ENCODE measurements at places on chromosomes 13 and 19. TPM values are rescaled to one million over a fixed set of nuclear protein-coding genes. Genes with fewer than 3 reads are reported as not detected.
A peak's percentile ranks its signal among the peaks of the same experiment; 100 is the strongest.

PSG2 gene
- total RNA-seq: 2.7 TPM

REEP6 gene
- 1.8 TPM for total RNA-seq

RNF17 gene
- total RNA-seq: not detected

SLAIN1 gene
- not detected for total RNA-seq

WTIP gene
- 37.8 TPM for total RNA-seq

NXNL1 gene
- not detected for total RNA-seq

APLP1 gene
- 26.0 TPM for total RNA-seq

OXGR1 gene
- not detected for total RNA-seq

CEACAM5 gene
- total RNA-seq: not detected

DNA sequence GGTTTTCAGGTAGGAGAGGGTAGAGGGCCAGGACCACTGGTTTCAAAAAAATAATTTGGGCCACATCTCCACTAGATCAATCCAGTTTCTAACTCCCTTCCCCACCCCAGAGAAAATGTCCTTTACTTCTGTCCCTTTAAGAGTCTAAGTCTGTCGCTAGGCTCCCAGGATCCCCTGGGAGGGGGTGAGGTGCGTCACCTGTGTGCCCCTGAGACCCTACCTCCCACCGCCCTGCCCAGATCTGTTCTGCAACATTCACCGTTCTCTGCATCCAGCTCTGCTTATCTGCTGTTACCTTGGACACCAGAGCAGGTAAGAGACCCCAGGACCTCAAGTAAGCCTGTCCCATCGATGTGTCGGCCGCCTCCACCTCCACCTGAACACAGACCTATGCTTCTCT lies at the start of gene GFY:
TSS of gene GFY (plus strand) at position 211 of the 400 bp plus-strand sequence. CDS start 1,043 bp downstream, outside the sequence.
- no peaks in the 10 kb centered on the region for H3K36me3 ChIP-seq
- DNase-seq: no peak
- no peak within 1 kb of the TSS for H3K4me3 ChIP-seq

DNA sequence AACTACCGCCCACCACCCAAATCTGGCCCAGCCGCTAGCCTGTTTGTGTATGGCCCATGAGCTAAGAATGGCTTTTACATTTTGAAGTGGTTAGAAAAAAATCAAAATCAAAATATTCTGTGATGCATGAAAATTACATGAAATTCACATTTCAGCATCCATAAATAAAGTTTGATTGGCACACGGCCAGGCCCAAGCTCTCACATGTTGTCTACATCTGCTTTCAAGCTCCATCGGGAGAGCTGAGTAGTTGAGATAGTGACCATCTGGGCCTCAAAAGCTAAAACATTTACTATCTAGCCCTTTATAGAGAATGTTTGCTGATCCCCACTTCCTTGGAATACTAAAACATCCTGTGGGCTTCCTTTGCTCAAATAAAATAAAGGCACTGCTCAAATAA lies 14.5 kb downstream of the RFX2 start:
- no peak for DNase-seq
- H3K36me3 ChIP-seq: peaks cover 10% of the 10 kb centered on the region
- H3K4me1 ChIP-seq: peaks cover 38% of the 10 kb centered on the region
- no peak overlapping the region for H3K27ac ChIP-seq

DNA sequence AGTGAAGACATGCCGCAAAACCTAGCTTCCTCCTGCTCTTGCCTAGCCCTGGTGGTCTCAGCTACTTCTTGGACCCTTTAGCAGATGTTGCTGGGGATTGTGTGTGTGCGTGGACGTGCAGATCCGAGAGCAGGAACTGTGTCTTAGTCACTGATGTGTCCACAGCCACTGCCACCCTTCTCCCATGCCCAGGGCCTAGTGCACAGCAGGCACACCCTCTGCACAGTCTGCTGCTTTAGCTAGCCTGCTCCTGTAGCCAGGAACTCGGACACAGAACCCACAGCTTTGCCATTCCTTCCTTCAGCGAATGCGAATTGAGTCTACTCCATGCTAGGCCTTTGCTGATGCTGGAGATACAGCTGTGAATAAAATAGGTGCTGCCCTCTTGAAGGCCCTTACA lies 2.3 kb downstream of the CLPTM1 start:
- H3K27ac ChIP-seq: peak overlapping the region; percentile 78
- no peak for DNase-seq
- H3K4me1 ChIP-seq: peaks cover 32% of the 10 kb centered on the region
- peaks cover 1% of the 10 kb centered on the region for H3K27me3 ChIP-seq
- peak overlapping the region; percentile 96 for H3K4me3 ChIP-seq

DNA sequence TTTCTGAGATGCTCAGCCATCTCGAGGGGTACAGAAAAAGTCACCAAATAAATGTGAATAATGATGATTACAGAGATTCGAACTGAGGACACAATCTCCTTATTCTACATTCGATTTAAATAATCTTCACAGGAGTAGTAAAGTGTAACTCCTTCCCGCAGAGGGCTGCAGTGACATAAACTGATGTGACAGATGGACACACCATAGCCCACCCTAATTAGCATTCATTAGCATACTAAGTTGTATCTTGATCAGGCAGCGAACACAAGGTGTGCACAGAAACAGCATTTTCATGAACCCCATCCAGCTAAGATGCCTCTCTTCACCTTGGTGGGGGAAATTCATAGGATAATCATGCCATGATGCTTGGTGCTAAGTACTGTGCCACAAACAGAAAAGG lies 83.0 kb downstream of the TNFSF11 start:
- H3K4me1 ChIP-seq: no peaks in the 10 kb centered on the region
- peaks cover 26% of the 10 kb centered on the region for H3K27me3 ChIP-seq
- no peaks in the 10 kb centered on the region for H3K36me3 ChIP-seq
- no peak for DNase-seq
- H3K27ac ChIP-seq: no peak overlapping the region

DNA sequence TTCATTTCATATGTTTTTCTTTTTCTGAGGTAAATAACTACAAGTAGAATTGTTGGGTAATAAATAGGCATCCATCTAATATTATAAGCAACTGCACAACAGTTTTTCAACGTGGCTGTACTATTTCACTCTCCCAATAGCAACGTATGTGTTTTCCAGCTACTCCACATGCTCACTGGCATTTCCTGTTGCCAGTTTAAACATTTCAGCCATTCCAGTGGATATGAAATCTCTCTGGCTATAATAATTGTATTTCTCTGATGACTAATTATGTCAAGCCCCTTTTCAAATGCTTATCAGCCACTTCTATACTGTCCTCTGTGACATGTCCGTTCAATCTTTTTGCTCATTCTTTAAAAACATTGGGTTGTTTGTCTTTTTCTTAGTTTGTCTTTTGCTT lies 26.8 kb upstream of the ALOX5AP start:
- H3K4me3 ChIP-seq: no peak overlapping the region
- no peak for DNase-seq
- peaks cover 3% of the 10 kb centered on the region for H3K27me3 ChIP-seq
- H3K27ac ChIP-seq: no peak overlapping the region
- no peaks in the 10 kb centered on the region for H3K36me3 ChIP-seq

- no peaks in the 10 kb centered on the region for H3K36me3 ChIP-seq
- no peak overlapping the region for H3K27ac ChIP-seq
- peaks cover 7% of the 10 kb centered on the region for H3K4me1 ChIP-seq
- no peak for DNase-seq
Observed at GRCh38 chr13:113061271-113061625, 44.3 kb upstream of the F7 start.

GRCh38 chr13:75901501-75901900 lies 265.4 kb downstream of the LMO7 start:
- no peak overlapping the region for H3K4me3 ChIP-seq
- H3K36me3 ChIP-seq: no peaks in the 10 kb centered on the region

DNA sequence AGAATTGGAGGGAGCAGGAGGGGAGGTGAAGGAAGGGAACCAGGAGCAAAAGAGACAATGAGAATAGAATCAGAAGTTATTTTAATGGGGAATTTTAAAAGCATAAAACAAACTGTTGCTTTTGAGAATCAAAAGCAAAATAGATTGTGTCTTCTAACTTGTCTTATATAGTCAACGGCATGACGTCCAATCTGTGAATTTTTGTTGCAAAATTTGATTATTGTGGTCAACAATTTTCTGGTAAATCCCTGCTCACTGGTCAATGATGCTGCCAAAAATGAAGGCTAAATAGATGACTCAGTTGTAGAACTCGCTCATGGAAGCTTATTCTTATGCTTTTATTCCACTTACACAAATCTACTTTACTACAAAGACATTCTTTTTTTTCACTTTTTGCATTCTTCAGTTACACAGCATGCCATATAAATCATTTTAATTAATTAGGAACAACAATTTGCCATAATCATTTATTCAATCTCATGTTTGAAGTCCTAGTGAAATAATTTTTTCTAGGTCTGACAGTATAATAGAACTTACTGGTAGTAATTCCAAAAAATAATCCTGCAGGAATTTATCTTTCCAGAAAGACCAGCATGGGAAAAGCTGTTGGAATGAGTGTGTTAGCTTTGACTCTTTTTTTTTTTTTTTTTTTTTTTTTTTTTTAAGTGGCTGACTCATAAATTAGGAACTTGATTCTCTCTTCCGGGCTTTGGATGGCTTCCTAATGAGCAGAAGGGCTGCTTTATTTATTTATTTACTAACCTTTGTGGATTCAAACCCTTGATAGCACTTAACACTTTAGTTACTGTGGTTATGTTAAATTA lies 256.9 kb downstream of the SPRY2 start:
- H3K4me3 ChIP-seq: peak overlapping the region; percentile 87
- no peaks in the 10 kb centered on the region for H3K36me3 ChIP-seq
- H3K27ac ChIP-seq: peak overlapping the region; percentile 93

DNA sequence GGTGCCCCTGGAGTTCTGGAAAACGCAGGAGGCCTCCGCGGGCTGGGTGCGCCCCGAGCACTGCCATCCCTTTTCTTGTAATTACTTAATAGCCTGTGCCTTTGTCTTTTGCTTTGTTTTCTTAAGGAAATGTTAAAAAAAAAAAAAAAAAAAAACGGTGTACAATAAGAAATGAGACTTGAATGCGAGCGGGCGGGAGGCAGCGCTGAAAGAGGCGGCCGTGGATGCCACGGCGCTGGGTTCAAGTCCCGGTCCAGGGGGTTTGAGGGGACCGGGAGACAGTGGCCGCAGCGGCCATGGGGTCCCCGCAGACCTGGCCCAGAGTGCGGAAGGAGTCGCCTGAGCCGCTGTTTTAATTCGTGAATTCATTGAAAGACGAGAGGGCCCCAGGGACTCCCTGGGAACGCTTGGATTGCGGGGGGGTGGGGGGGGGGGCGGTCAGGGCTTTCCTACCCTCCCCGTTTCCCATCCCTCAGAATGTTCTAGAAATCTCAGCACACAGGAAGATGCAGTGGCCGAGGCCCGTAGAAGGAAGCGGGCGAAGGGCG lies 349.2 kb upstream of the ARGLU1 start:
- H3K4me3 ChIP-seq: peak overlapping the region; percentile 88
- no peak for DNase-seq
- H3K27ac ChIP-seq: peak overlapping the region; percentile 83
- peaks cover 1% of the 10 kb centered on the region for H3K27me3 ChIP-seq
- no peaks in the 10 kb centered on the region for H3K36me3 ChIP-seq

GRCh38 chr19:47231215-47232054 lies 436 bp upstream of the BBC3 start:
- H3K36me3 ChIP-seq: peaks cover 5% of the 10 kb centered on the region
- H3K27me3 ChIP-seq: peaks cover 8% of the 10 kb centered on the region
- H3K27ac ChIP-seq: peak overlapping the region; percentile 91
- DNase-seq: peak; percentile 83
- peaks cover 29% of the 10 kb centered on the region for H3K4me1 ChIP-seq
- peak overlapping the region; percentile 86 for H3K4me3 ChIP-seq

GRCh38 chr19:46932346-46932745 lies 71.5 kb downstream of the ARHGAP35 start:
- no peaks in the 10 kb centered on the region for H3K27me3 ChIP-seq
- H3K27ac ChIP-seq: peak overlapping the region; percentile 43
- peak; percentile 42 for DNase-seq
- H3K36me3 ChIP-seq: peaks cover 11% of the 10 kb centered on the region

GRCh38 chr13:34810996-34811395 lies 131.1 kb upstream of the NBEA start:
- H3K27me3 ChIP-seq: no peaks in the 10 kb centered on the region
- H3K36me3 ChIP-seq: peaks cover 5% of the 10 kb centered on the region
- peaks cover 8% of the 10 kb centered on the region for H3K4me1 ChIP-seq

DNA sequence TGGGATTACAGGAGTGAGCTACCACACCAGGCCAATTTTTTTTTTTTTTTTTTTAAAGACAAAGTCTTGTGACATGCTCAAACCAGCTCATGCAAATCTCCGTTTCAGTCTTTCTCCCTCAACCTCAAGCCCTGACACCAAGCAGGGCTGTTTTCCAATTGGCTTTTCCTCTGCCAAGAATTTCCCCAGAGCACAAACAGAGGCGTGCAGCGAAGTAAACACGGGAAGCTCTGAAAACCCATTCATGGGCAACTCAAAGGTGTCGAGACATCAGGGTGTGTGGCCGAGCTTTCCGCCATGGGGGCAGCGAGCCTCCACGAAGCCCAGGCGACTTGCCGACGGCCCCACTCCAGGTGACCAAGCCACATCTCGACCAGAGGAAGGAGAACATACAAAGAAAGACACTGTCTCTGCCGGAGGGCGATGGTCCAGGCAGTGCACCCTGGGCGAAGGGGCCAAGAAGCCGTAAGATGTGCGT lies 70.0 kb downstream of the INSR start:
- no peaks in the 10 kb centered on the region for H3K4me1 ChIP-seq
- no peak for DNase-seq
- no peak overlapping the region for H3K27ac ChIP-seq
- H3K27me3 ChIP-seq: peaks cover 3% of the 10 kb centered on the region

DNA sequence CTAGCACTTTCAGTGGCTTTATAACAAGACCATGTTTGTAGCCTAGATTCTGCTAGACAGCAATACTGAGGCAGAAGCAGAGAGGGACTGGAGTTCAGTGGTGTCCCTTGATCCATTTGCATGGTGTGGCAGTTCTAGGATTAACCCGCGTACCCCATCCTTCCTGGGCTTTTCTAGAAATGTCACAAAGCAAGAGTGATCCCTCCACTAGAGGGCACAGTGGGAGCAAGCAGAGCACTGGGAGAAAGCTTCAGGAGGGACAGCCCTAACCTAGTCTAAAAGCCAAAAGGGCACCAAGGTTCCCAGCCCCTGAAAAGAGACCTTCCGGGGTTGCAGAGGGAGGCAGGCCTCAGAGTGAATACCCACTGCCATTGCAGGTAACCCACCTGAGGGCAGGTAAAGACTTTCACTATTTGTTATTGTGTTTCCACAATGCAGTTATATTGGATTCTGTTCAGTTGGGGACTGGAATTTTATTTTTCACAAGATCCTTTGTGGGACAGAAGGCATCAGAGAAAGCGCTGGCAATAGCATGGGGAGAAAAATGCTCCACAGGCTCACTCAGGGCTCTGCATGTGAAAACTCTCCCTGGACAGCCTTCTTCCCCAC lies 170.6 kb downstream of the FLT1 start:
- peak; percentile 74 for DNase-seq
- H3K4me1 ChIP-seq: peaks cover 99% of the 10 kb centered on the region
- peak overlapping the region; percentile 50 for H3K4me3 ChIP-seq
- no peaks in the 10 kb centered on the region for H3K27me3 ChIP-seq
- peak overlapping the region; percentile 95 for H3K27ac ChIP-seq
- peaks cover 28% of the 10 kb centered on the region for H3K36me3 ChIP-seq

DNA sequence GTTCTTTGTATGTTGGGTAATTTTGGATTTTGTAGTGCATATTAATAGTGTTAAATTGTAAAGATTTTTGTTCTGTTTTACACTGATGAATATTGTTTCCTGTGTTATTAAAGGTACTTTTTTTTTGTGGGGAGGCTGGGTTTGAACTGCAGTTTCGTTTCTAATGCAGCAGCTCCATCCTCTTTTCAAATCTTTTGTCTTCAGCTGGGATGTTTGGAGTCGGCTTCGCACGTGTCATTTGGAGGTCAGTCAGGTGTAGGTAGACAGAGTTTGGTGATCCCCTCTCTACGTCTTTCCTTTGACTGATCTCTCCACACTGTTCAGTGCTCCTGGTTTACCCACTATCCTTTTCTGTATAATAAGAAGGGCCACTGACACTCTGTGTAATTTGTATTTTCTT lies 30.3 kb downstream of the TDRD3 start:
- no peaks in the 10 kb centered on the region for H3K4me1 ChIP-seq
- H3K27me3 ChIP-seq: no peaks in the 10 kb centered on the region
- no peak for DNase-seq
- no peak overlapping the region for H3K4me3 ChIP-seq
- H3K27ac ChIP-seq: no peak overlapping the region

Measured in HFFc6 (cell line).